ENCODE measurements at places on chromosomes 4 and X. TPM values are rescaled to one million over a fixed set of nuclear protein-coding genes. Genes with fewer than 3 reads are reported as not detected.

Gene NIPAL1
- 0.53 TPM for total RNA-seq

Gene GPR101
- total RNA-seq, result not detected

Gene LRP2BP
- 1.7 TPM for total RNA-seq

DNA sequence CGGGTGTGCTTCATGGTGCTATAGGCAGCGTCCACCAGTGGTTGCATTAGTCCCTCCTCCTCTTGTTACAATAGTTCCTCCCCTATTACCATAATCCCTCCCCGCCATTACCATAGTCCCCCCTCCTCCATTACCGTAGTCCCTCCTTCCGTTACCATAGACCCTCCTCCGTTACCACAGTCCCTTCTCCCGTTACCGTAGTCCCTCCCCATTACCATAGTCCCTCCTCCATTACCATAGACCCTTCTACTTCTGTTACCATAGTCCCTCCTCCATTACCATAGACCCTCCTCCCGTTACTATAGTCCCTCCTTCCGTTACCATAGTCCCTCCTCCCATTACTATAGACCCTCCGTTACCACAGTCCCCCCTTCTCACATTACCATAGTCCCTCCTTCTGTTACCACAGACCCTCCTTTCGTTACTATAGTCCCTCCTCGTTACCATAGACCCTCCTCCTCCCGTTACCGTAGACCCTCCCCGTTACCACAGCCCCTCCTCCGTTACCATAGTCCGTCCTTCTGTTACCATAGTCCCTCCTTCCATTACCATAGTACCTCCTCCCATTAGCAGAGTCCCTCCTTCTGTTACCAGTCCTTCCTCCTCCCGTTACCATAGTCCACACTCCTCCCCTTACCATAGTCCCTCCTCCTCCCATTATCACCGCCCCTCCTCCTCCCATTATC is 129.6 kb downstream of the DHRSX start:
- no peak for DNase-seq

GRCh38 chrX:21946925-21947641 is 6.6 kb downstream of the SMS start:
- no peak for DNase-seq

GRCh38 chrX:85244450-85245211 is 840 bp downstream of the ZNF711 start:
- DNase-seq, result no peak

DNA sequence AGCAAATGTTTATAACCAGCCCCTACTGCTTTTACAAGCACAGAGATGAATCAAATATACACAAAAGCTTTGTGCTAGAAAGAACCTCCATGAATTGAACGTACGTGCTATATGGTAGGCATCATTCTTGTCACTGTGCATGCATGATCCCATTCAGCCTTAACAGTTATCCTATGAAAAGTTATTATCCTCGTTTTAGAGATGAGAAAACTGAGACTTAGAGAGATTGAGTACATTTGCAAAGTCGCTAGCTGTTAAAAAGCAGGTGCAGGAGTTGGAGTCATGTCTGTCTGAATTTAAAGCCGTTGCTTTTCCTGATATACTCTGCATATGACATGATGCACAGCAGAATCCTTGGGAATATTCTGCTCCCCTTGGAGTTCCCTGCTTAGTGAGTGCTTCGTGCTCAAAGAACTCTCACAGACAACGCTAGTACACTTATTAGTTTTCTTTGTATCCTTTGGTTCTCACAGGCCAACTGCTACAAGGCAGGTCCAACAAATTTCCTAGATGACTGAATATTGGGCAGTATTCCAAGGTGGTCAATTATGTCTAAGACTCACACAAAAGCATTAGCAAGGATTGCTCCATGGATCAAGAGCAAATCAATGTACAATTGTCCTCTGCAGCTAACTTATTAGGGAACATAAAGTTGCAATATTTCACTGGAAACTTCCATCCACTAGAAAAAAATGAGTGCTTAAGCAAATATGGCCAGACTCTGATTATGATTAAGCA is 42.8 kb upstream of the TRIM2 start:
- no peak for DNase-seq

DNA sequence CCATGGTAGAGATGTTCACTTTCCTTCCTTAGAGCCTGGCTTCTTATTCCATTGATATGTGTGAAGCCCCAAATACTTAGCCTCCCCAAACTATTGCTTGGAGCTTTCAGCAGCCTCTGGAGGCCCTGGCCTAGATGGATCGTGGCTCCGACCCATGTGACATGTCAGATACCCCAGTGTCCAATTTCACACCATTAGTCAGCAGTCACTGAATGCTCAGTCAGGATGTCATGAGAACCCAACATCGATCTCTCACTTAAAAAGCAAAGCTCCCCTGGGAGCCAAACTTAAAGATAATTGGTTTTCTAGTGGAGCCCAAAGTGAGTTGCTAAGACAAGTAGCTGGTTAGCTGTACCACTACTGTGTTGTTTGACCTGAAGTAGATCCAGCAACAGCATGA is 41.6 kb upstream of the IGSF1 start:
- DNase-seq, result no peak

- no peak for DNase-seq
Measured at GRCh38 chr4:129145222-129145730, 49.3 kb downstream of the C4orf33 start.
